ENCODE measurements at places on chromosomes 13 and 19. TPM values are rescaled to one million over a fixed set of nuclear protein-coding genes. Genes with fewer than 3 reads are reported as not detected.
A peak's percentile ranks its signal among the peaks of the same experiment; 100 is the strongest.

Gene OLFM2
- total RNA-seq = 3.4 TPM

DNA sequence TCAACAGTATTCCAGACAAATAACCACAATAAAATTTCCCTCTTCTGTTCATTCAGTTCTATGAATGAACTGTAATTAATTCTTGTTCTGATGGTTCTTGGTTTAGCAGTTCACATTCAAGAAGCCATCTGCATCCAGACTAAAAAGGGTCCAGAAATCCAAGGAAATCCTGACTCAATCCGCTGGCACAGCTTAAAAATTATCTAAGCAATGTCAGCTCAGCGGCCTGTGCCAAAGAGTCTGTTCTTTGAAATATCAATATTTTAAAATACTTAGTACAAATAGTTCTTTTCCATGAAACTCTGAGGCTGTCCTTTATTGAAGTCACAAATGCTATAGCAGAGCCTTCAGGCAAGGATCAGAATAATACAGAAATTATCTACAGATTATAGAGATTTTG lies 57.2 kb downstream of the DHRS12 start:
- no peaks in the 10 kb centered on the region for H3K4me1 ChIP-seq
- H3K27me3 ChIP-seq = no peaks in the 10 kb centered on the region
- no peak overlapping the region for H3K4me3 ChIP-seq

- H3K27ac ChIP-seq = no peak overlapping the region
- no peak for DNase-seq
- no peaks in the 10 kb centered on the region for H3K4me1 ChIP-seq
- no peaks in the 10 kb centered on the region for H3K27me3 ChIP-seq
- H3K4me3 ChIP-seq = no peak overlapping the region
Observed at GRCh38 chr13:48014359-48014758, 13.3 kb upstream of the SUCLA2 start.

- peak; percentile 88 for DNase-seq
- H3K4me3 ChIP-seq = peak overlapping the region; percentile 59
- peak overlapping the region; percentile 81 for H3K27ac ChIP-seq
- H3K4me1 ChIP-seq = peaks cover 43% of the 10 kb centered on the region
Observed at GRCh38 chr13:73715114-73715910, 418.9 kb downstream of the KLF12 start.

DNA sequence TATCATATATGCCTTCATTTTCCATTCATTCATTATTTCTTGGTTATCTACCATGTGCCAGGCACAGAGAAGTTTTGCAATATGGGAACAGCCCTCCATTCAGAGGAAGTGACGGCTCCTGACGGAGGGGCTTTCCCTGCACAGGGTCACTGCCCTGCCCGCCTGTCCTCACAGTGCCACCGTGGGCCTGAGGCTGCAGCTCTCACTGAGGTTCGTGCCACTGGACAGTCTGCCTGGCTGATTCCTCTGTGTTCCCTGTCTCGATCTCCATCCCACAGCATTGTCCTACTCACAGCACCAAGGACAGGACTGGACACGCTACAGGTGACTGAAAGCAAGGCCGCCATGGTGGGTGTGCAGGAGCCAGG lies 92.7 kb downstream of the TSHZ3 start:
- H3K27me3 ChIP-seq = peaks cover 8% of the 10 kb centered on the region
- H3K27ac ChIP-seq = no peak overlapping the region
- no peaks in the 10 kb centered on the region for H3K36me3 ChIP-seq
- no peak for DNase-seq
- H3K4me1 ChIP-seq = no peaks in the 10 kb centered on the region

GRCh38 chr13:25581351-25581750 lies 209.6 kb downstream of the ATP8A2 start:
- no peak for DNase-seq
- no peak overlapping the region for H3K27ac ChIP-seq
- no peaks in the 10 kb centered on the region for H3K4me1 ChIP-seq
- H3K27me3 ChIP-seq = peaks cover 30% of the 10 kb centered on the region
- no peaks in the 10 kb centered on the region for H3K36me3 ChIP-seq
- H3K4me3 ChIP-seq = no peak overlapping the region

GRCh38 chr19:16820056-16820455 lies 9.1 kb upstream of the SIN3B start:
- DNase-seq = no peak
- H3K27ac ChIP-seq = no peak overlapping the region
- H3K4me3 ChIP-seq = no peak overlapping the region
- H3K27me3 ChIP-seq = peaks cover 12% of the 10 kb centered on the region

Gene OR4F17
- total RNA-seq = not detected

DNA sequence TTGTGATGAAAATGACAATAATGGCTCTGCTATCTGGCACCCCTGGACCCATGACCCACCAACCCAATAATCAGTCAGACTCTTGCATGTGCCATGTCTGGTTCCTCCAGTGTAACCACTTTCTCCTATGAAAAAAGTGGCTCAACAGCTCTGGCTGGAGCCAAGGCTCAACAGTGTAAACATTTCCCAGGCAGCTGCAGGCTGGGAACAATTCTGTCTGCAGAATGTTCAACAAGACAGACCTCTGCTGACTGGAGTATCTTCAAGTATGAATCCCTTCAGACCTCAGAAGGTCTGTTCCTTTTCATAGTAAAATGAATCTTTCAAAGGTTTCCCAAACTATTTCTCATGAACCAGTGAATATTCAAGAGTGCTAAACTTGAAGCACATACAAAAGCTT lies 410.1 kb upstream of the HTR2A start:
- H3K27ac ChIP-seq = no peak overlapping the region
- H3K36me3 ChIP-seq = no peaks in the 10 kb centered on the region
- no peak for DNase-seq
- no peak overlapping the region for H3K4me3 ChIP-seq
- H3K27me3 ChIP-seq = no peaks in the 10 kb centered on the region
- no peaks in the 10 kb centered on the region for H3K4me1 ChIP-seq

DNA sequence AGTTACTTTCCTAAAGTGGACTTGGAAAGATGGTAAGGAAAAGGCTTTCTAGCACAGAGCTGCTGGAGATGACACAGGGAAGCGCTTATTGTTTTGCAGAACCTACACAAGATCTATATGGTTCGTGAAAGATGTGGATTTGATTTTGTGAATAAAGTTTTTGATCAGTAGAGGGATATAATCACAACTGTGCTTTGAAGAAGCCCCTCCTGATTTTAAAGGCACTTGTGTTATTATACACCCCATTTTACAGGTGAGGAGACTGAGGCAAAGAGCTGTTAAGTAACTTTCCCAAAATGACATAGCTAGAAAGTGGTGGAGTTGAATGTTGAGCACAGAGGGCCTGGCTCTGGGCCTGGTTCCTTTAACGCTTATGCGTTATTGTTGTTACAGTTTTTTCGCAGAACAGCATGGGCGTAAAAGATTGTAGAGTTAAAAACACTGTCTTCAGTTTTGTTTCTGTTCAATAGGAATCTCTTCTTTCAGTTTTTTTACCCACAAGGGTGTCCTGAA lies 1.4 kb downstream of the TDRD3 start:
- peaks cover 45% of the 10 kb centered on the region for H3K4me1 ChIP-seq
- peak overlapping the region; percentile 87 for H3K27ac ChIP-seq
- H3K27me3 ChIP-seq = no peaks in the 10 kb centered on the region

Gene ZNF699
- 6.7 TPM for total RNA-seq

Gene VSTM1
- not detected for total RNA-seq

DNA sequence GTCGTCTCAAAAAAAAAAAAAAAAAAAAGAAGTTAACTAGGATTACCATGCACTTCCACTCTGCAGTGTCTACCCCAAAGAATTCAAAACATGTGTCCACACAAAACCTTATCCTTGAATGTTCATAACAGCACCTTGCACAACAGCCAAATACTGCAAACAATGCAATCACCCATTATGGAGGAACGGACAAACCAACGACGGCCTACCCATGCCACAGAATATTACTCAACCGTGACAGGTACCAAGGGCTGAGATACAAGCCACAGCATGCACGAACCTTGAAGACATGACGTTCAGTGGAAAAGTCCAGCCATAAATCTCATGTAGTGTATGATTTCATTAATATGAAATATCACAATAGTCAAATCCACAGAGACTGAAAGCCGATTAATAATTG lies 3.0 kb upstream of the SHISA7 start:
- peaks cover 9% of the 10 kb centered on the region for H3K4me1 ChIP-seq
- no peak for DNase-seq
- H3K4me3 ChIP-seq = no peak overlapping the region
- H3K36me3 ChIP-seq = no peaks in the 10 kb centered on the region

Gene OR7D2
- not detected for total RNA-seq

Gene SERTM1
- not detected for total RNA-seq

DNA sequence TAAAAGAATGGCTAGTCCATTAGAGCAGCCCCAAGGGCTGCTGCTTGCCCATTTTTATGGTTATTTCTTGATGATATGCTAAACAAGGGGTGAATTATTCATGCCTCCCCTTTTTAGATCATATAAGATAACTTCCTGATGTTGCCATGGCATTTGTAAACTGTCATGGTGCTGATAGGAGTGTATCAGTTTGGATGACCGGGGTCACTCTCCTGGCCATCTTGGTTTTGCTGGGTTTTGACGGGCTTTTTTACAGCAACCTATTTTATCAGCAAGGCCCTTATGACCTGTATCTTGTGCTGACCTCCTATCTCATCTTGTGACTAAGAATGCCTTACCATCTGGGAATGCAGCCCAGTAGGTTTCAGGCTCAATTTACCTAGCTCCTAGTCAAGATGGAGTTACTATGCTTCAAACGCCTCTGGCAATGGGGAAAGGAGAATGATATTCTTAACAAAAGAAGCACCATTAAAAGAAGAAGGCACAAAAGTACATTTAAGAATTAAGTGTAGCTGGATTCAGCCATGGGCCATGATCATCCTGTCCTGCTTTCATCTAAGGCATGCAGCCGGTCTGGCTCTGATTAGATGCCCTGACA lies 1156.0 kb downstream of the PCDH9 start:
- no peak overlapping the region for H3K27ac ChIP-seq
- no peaks in the 10 kb centered on the region for H3K36me3 ChIP-seq
- no peak overlapping the region for H3K4me3 ChIP-seq
- no peaks in the 10 kb centered on the region for H3K27me3 ChIP-seq
- no peak for DNase-seq
- no peaks in the 10 kb centered on the region for H3K4me1 ChIP-seq

Gene REEP6
- total RNA-seq = 1.0 TPM

DNA sequence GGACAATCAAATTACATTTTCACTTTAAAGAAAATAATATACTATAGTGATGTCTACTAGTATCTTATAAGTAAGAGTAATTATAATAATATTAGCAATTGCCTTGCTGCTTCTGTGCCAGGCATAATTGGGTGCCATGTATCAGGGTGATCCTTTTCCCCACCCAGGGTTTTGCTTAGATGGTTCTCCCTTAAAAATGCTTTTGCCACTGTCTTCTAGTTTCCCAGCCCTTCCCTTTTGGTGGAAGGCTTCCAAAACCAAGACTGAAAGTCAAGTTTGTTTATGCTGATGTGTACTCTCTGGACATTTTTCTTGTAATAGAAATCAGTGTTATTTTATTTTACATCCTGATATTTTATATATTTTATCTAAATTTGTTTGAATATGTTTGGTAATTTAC lies 77.8 kb downstream of the ITGBL1 start:
- no peak overlapping the region for H3K4me3 ChIP-seq
- H3K4me1 ChIP-seq = peaks cover 3% of the 10 kb centered on the region
- H3K27ac ChIP-seq = no peak overlapping the region
- H3K27me3 ChIP-seq = peaks cover 13% of the 10 kb centered on the region
- no peaks in the 10 kb centered on the region for H3K36me3 ChIP-seq
- no peak for DNase-seq

DNA sequence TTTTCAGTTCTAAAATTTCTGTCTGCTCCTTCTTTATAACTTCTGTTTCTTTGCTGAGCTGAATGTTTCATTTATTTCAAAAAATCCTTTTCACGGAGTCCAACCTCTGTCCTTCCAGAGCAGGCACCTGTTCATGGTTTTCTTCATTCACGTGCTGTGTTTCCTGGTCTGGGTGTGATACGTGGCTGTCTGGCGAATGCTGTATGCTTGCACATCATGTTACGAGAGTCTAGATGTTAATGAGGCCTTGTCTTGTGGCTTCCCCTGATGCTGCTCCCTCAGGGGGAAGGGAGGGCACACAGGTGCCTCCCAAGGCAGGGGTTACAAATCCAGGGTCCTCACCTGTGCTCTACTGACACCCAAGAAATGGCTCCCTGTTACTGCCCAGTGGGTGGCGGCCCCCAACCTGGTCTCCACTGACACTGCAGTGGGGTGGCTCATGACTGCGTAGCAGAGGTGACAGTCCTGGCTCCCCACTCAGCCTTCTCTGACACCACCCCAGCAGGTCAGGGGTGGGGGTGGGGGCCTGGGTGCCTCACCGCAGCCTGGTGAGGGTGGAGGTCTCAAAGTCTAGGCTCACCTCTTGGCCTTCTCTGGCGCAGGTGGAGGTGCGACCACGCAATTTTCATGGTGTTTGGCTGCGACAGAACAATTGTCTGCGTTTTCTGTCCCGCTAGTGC lies 20.1 kb upstream of the RAB20 start:
- no peak for DNase-seq
- H3K27ac ChIP-seq = no peak overlapping the region
- no peaks in the 10 kb centered on the region for H3K36me3 ChIP-seq
- peaks cover 7% of the 10 kb centered on the region for H3K4me1 ChIP-seq
- peaks cover 46% of the 10 kb centered on the region for H3K27me3 ChIP-seq
- no peak overlapping the region for H3K4me3 ChIP-seq

Gene LILRB2
- not detected for total RNA-seq

Gene GGN
- total RNA-seq = not detected

DNA sequence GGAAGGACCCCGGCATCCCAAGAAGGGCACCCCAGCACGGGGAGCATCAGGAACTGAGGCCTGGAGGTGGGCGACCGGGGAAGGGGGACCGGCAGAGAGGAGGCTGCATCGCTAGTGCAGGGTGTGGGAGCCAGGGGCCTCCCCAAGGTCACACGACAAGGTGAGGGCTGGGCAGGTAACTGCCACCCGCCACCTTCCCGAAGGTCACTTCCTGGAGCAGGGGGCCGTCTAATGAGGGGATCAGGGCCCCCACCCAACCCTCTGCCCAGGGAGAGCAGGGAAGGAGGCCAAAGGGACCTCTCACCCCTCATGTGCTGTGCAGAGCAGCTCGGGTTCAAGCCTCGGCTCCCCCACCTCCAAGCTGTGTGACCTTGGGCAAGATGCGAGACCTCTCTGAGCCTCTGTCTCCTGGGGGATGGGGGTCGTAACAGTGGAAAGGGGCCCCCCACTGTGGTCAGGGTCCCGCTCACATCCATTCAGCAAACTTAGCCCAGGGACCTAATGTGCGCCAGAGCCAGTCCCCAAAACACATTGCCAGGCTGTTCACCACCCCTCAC lies 6.0 kb downstream of the ZBTB7A start:
- peaks cover 20% of the 10 kb centered on the region for H3K36me3 ChIP-seq
- H3K27me3 ChIP-seq = no peaks in the 10 kb centered on the region
- no peak for DNase-seq
- H3K4me1 ChIP-seq = peaks cover 51% of the 10 kb centered on the region
- peak overlapping the region; percentile 75 for H3K4me3 ChIP-seq

GRCh38 chr13:43986421-43986981 lies 106.8 kb downstream of the LACC1 start:
- no peak overlapping the region for H3K4me3 ChIP-seq
- DNase-seq = no peak
- H3K4me1 ChIP-seq = no peaks in the 10 kb centered on the region
- peaks cover 8% of the 10 kb centered on the region for H3K27me3 ChIP-seq
- H3K36me3 ChIP-seq = no peaks in the 10 kb centered on the region
- H3K27ac ChIP-seq = no peak overlapping the region

Gene HSPBP1
- total RNA-seq = 38.2 TPM

Gene BEST2
- total RNA-seq = not detected

Gene LILRB5
- total RNA-seq = not detected

- no peaks in the 10 kb centered on the region for H3K36me3 ChIP-seq
- no peaks in the 10 kb centered on the region for H3K27me3 ChIP-seq
- DNase-seq = no peak
- no peaks in the 10 kb centered on the region for H3K4me1 ChIP-seq
- H3K27ac ChIP-seq = no peak overlapping the region
Observed at GRCh38 chr13:56009418-56009817, 1131.3 kb upstream of the PRR20A start.

Gene ZNF43
- 31.0 TPM for total RNA-seq
